ENCODE measurements at places on chromosomes 11 and 22.

DNA sequence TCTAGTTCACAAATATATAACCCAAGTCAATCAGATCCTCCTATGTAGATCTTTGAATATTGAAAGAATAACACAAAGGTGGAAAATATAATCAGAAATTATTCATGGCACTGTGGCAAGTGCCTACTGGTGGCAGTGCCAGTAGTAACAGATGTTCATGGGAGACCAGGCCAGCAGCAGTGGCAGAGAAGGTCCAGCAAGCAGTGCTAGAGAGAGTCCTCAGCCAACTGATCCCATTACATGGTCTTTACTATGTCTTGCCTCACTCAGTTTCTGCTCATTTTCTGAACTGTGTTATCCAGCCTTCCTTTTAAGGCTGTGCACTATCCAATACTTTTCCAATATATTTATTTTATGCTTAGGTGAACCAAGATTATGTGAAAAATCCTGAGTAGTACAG, 124.9 kb downstream of the MRTFA start:
- peak; percentile 67 for DNase-seq

DNA sequence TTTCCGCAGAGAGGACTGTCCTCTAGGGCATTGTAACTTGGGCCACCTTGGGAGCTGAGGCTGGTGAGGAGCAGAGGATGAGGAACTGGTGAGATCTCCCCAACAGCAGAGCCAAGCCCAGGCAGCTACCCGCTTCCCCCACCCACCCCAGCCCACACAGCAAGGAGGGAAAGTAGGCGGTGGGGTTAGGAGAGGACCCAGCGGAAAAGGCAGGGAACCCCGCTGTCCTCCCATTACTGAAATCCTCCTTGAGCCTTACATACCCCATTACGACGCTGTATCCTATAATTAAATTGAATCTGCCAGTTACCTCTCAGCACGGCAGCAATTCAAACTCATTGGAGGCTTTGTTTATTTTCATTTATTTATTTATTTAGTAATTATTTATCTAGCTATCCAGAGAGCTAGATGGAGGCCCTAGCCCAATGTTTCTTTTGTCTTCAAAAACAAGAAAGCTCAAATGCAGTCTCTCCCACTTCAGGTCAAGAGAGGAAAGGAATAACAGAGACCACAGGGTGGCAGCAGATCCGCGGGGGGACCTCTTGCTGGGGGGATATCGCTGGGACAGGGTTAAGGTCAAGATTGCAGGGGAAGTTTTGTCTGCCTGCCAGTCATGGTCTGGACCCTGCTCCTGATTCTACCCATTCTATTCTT, 218.0 kb downstream of the ST3GAL4 start:
- no peak for DNase-seq

DNA sequence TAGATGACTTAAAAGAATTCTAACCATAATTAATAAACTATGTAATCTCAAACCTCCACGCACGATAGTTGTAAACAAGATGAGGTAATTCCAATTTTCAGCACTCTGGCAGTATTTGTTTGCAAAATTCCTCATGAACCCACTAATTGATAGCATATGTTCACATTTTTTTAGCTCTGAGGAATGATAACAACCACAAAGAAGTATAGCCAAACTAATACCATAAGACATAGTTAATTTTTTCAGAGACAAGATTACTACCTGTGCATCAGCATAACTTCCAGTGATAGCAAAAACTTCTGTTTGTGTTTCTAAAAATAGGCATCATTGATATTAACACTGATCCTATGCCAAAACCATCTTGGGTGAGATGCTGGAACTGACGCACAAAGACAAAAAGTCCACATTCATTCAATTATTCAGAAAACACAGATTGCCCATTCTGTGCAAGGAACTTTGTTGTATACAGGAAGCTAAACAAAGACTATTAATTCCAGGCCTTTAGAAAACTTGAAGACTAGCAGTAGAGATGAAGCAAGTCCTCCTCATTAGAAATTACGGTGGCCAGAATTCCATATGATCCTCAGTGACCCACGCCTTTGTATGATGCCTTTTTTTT, 57.7 kb downstream of the PDGFD start:
- DNase-seq, result no peak

DNA sequence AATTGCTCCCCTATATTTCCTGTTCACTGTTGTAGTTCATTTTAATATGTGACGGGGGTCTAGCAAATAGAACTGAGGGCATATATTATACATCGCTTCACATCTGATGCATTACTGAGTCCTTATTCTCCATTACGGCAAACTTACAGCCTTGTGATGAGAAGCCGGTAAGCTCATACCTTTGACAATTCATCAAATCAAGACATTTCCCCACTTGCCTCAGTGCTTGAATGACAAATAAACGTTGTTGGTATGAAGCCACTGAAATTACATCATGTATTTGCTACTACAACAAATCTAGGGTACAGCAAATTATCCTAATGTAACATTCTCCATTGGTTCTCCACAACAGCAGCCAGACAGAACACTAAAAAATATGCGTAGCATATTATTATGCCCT, 1999.8 kb downstream of the LRRC4C start:
- DNase-seq, result no peak

All from gastrocnemius medialis (tissue), 4 donors.